ENCODE measurements at places on chromosomes 11 and 22.

GRCh38 chr11:126135235-126136176 is 72.8 kb upstream of the CDON start:
- DNase-seq: no peak

DNA sequence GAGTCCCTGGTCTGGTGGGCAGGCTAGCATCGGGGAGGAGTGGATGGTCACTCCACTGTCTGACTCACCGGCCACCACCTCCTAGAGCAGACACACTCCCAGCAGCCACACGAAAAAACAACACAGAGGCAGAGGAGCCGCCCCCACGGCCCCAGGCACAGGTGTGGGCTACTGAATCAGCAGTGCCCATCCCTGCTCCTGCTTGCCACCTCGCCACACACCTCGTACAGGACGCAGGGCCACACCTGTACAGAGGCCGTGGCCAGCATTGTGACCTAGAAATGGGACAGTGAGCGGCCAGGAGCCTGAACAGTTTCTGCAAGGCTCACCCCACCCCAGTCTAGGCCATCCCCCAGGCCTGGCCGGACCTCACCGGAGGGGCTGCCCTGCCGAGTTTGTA is 14.0 kb downstream of the TRIM29 start:
- DNase-seq: no peak

DNA sequence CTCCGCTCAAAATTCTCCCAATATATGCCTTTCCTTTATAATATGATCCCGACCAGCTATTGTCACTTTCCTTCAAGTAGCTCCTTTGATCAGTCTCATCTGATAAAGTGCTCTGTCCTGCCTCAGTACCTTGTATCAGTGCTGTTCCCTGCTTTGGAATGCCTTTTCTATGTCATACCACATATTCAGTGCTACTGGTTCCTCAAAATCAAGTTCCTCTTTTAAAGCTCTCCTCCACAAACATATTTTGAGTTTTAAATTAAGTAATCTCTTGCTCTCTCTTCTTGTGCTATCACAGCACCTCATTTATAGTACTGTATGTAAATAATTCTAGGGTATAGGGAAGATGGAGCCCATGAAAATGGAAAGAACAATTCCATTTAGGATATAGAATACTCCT is 137.1 kb upstream of the CTSC start:
- no peak for DNase-seq

GRCh38 chr22:49321477-49322055 is 506.1 kb downstream of the BRD1 start:
- DNase-seq: no peak

- no peak for DNase-seq
These were observed 107.7 kb upstream of the PARVA start for GRCh38 chr11:12269446-12270214.

DNA sequence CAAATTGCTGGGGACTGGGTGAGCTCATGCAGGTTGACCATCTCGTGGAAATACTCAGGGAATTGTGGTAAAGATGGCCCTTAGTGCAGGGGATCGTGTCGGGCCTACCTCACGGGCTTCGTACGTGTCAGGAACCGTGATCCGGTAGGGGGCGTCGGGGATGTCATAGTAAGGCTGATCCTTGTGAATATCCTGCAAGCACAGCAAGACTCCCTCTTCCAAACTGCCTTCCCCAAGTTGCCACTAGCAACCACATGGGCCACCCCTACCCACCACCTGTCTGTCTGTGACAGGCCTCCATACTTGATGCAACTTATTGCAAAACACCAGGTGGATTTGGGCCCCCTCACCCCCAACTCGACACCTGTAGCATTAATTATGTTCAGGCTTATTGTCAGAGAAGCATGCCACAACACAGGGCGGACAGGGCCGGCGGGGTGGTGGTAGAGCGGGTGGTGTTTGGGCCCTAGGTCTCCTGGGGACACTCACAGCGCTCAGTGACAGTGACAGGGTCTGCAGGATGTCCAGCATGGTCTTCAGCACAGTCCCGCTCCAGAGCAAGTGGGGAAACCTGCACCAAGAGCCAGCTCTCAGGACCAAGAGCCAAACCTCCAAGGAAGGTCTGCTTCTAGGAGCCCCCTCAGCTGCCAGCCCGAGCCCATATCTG is 22.6 kb upstream of the SERPIND1 start:
- no peak for DNase-seq

GRCh38 chr11:125588505-125588904 is 4.1 kb upstream of the STT3A start:
- DNase-seq: no peak
